ENCODE measurements at places on chromosomes 11 and 22.

GRCh38 chr11:74014880-74015279 lies 6.0 kb upstream of the UCP3 start:
- DNase-seq = no peak

- no peak for DNase-seq
Measured at GRCh38 chr11:93986716-93987115, 34.4 kb upstream of the HEPHL1 start.

DNA sequence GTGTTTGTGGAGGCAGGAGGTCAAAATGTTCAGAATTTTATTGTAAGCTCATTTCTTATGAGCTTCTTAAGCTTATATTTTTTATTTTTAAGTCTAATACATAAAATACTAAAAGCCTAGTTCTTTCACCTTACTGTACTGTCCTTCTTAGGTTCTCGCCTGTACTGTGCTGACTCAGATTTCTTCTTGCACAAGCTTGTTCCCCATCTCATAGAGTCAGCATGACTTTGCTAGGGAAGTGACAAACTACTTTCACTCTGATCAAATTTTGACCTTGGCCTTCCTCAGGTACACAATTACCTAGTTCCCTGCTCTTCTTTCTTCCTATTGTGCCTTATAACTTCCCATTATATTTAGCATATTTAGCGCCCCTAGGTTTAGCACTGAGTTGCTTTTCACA lies 81.5 kb downstream of the STK33 start:
- no peak for DNase-seq

- no peak for DNase-seq
Measured at GRCh38 chr11:2185324-2186085, 13.9 kb upstream of the TH start.

DNA sequence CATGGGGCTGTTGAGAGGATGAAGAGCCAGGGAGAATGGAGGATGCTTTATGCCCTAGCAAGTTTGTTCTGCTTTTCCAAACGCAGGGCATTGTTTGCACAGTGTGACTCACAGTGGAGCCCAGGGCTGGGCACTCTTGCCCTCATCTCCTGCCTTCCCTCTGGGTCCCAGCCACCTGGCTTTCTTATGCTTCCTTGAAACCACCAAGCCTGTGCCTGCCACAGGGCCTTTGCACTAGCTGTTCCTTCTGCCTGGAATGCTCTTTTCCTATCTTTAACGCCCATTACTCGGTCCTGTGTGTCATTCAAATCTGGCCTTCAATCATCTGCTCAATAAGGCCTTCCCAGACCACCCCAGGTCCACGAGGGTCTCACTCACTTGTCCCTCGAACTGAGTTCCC lies 46.9 kb upstream of the RFPL3 start:
- DNase-seq = no peak

GRCh38 chr11:124896821-124897391 lies 759 bp downstream of the ROBO4 start:
- no peak for DNase-seq

DNA sequence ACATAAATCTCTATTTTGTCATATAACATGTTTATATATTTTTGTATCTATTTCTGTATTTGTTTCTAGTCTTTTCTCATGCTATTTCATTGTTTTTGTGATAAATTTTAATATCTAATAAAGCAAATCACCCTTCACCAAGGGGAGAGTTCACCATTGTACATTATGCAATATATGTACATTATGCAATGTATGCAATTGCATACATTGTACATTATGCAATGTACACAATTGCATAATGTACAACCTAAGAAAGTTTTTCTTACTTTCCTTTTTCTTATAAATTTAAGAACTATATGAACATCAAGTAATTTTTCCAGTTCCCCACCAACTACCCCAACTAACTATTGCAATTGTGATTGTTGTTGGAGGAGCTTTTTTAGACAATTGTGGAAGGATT lies 44.1 kb upstream of the GLYATL2 start:
- no peak for DNase-seq

GRCh38 chr22:17896586-17896985 lies 122.3 kb upstream of the BID start:
- no peak for DNase-seq

GRCh38 chr11:64181506-64182411 lies 4.2 kb upstream of the STIP1 start:
- no peak for DNase-seq

DNA sequence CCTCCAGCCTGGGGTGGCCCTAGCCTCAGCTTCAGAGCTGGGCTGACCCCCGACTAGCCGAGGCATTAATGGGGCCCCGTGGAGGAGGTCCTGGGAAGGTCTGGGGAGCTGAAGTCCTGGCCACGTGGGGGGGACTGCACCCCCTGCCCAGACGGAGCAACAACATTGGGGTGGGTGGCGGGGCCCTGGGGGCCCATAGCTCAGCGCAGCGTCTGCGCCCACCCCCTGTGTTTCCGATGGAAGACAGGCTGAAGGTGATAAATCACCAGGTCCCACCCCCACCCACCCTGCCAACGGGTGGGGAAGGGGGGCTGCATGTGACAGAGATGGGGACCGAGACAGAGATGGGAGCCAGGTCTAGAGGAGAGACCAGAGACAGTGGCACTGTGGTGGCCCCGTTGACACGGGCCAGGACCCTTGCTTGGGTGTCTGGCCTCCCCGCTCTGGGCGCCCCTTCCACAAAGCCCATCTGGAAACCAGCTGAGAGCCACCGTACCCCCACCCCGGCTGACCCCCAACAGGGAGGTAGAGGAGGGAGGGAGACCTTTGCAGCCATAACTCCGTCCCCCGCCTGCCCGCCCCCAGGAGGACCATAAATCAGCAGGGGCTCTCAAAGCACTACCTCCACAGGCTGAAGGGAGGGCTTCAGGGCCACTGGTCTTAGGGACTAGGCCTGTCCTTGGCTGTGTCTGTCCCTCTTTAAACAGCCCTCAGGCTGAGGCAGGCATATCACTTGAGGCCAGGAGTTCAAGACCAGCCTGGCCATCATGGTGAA lies 8.2 kb downstream of the GP1BB start:
- DNase-seq = no peak

DNA sequence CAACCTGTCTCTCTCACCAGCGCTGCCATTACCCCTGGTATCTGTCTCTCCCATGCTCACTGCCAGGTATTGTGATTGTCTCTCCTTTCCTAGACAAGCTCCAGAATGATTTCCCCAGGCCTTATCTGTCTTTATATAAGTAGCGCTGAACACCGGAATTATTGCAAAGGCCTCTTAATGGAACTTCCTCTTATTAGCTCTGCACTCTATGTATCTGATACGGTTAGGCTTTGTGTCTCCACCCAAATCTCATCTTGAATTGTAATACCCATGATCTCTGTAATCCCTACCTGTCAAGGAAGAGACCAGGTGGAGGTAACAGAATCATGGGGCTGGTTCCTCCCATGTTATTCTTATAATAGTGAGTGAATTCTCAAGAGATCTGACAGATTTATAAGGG lies 39.3 kb downstream of the DDI1 start:
- DNase-seq = no peak

DNA sequence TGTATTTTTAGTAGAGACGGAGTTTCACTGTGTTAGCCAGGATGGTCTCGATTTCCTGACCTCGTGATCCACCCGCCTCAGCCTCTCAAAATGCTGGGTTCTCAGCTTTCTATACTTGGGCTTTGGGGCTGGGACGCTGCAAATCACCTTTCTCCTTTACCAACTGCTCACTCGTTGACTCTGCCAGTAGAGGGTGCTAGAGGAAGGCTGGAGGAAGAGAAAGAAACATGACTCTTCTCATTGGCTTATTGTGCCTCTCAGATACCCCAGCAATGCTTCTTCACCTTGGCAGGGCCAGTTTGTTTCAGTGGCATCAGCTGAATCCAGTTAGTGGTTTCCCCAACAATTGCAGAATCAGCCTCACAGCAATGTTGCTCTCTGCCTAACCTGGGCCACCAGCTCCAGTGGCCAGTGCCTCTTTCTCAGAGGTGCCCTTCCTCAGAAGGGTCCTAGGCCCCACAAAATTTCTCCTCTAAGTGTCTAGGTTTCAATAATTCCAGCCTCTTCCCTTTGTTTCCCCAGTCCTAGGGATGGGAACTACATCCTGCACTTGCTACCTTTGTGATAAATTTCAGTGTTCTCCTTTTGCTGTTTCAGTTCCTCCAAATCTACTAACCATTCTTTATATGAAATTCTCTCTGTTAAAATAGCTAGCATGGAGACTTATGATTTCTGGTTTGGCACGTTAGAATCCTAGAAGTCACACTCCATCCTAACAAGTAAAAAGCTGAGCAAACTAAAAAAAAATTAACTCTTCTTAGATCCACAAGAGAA lies 71.5 kb upstream of the VSTM5 start:
- DNase-seq = no peak

GRCh38 chr11:71119656-71120269 lies 132.6 kb downstream of the SHANK2 start:
- DNase-seq = no peak

DNA sequence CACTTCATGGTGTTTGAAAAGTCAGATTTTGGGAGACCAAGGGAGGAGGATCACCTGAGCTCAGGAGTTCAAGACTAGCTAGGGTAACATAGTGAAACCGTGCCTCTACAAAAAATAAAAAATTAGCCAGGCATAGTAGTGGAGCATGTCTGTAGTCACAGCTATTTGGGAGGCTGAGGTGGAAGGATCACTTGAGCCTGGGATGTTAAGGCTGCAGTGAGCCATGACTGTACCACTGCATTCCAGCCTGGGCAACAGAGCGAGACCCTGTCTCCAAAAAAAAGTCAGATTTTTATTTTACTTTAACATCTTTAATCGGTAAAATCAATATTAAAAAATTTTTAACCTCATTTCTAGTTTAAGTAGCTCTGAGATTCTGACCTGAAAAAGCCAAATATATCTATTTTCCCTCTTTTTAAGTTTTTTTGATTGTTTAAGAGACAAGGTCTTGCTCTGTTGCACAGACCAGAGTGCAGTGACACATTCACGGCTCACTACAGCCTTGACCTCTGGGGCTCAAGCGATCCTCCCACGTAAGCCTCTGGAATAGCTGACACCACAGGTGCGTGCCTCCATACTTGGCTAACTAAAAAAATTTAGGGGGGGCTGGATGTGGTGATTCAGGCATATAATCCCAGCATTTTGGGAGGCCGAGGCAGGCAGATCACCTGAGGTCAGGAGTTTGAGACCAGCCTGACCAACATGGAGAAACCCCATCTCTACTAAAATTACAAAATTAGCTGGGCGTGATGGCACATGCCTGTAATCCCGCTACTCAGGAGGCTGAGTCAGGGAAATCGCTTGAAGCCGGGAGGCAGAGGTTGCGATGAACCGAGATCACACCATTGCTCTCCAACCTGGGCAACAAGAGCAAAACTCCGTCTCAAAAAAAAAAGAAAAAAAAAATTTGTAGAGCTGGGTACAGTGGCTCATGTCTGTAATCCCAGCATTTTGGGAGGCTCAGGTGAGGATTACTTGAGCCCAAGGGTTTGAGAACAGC lies 48.4 kb downstream of the SFI1 start:
- DNase-seq = no peak

- DNase-seq = no peak
Measured at GRCh38 chr22:50606946-50607658, 6.5 kb downstream of the MAPK8IP2 start.

- DNase-seq = no peak
Measured at GRCh38 chr22:45882881-45883810, 93.8 kb downstream of the WNT7B start.

- no peak for DNase-seq
Measured at GRCh38 chr11:66119348-66120133, 49.5 kb downstream of the PACS1 start.
